ENCODE measurements at places on chromosomes 5 and 9.

GRCh38 chr5:73066466-73066865 is 53.9 kb upstream of the TMEM171 start:
- DNase-seq = no peak

- no peak for DNase-seq
Measured at GRCh38 chr5:140178086-140178410, 3.1 kb downstream of the CYSTM1 start.

- DNase-seq = no peak
Measured at GRCh38 chr5:89071101-89071940, 188.3 kb upstream of the MEF2C start.

GRCh38 chr5:93415819-93416218 is 165.2 kb downstream of the NR2F1-AS1 start:
- DNase-seq = no peak

DNA sequence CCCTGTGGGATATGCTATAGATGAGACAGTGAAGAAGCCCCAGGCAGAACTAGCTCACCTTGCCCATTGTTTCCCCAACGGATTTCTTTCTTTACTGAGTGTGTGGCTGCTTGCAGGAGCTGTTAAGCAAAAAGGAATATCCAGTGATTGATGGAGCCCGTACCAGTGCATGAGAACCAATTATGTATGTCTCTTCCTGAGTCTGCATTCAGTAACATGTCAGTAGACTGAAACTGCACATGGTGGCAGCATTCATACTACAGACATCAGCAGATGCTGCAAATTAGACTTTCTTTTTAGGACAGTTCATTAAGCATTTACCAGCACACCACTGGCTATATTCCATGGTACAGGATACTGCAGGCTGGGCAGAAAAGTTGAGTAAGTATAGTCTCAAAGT is 90.3 kb upstream of the PLCXD3 start:
- DNase-seq = no peak

All from activated naive CD8-positive, alpha-beta T cell treated with anti-CD3 and anti-CD28 coated beads, Interleukin-2, amount 50 U/mL, for 16 hours (primary cell).